Anterior cingulate cortex (tissue), 58 donors: ENCODE measurements at places on chromosomes 2 and 18.

- no peak for DNase-seq
Observed at GRCh38 chr2:83015035-83015715, 1443.9 kb downstream of the SUCLG1 start.

DNA sequence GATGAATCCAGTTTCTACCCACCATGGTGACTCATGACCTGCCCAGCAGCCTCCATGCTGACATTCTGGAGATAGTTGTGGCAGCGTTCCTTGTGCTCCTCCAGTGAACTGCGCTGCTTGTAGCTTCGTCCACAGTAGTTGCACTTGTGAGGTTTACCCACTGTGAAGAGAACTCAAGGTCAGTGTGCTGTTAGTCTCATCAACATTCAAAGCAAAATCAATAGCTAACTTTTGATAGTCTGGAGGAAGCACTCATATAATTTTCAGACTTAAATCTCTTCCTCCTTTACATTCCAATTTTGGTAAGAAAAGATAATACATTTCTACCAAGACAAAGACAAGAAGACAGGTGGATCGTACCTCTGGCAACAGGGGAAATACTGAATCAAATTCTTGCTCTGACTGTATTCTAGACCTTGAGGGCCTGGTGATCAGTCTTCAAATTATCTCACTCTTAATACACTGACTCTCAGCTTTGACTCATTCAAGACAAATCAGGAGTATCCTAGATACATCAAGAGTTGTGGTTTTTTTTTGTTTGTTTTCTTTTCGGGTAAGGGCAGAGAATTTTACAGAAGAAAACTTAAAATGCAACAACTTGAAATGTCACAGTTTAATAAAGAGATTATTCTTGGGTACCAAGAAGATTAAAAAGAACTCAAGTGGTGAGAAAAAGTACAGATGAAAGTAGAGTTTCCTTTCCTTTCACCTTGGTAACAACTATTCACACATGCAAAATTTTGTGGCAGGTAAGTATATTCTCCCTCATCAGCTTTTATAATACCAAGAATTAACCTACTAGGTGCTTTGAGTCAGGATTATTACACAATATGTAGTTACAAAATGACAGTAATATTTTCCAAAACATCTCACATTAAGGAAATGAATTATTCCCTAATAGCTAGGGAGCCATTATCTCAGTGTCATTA, 129.2 kb downstream of the IKZF2 start:
- DNase-seq = no peak

DNA sequence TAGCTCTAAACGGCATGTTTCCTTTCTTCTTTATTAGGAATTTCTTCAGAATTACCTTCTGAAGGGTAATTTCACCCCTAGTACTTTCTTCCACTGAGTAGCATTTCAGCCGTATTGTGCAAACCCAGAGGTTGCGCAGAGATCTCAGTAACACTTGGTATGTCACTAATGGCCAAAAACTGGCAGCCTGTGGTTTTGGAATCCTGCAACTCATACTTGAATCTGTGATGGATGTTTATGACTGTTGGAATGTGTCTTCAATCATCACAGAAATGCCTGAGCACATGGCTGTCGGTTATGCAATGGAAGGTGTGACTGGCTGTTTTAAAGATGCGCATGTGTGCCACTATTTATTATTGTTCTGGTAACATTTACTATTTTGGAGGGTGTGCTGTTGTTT, 100.0 kb downstream of the COLEC12 start:
- no peak for DNase-seq

- no peak for DNase-seq
Observed at GRCh38 chr2:99808361-99809200, 318.8 kb upstream of the REV1 start.

GRCh38 chr2:64325477-64325851, 128.5 kb upstream of the LGALSL start:
- DNase-seq = no peak

DNA sequence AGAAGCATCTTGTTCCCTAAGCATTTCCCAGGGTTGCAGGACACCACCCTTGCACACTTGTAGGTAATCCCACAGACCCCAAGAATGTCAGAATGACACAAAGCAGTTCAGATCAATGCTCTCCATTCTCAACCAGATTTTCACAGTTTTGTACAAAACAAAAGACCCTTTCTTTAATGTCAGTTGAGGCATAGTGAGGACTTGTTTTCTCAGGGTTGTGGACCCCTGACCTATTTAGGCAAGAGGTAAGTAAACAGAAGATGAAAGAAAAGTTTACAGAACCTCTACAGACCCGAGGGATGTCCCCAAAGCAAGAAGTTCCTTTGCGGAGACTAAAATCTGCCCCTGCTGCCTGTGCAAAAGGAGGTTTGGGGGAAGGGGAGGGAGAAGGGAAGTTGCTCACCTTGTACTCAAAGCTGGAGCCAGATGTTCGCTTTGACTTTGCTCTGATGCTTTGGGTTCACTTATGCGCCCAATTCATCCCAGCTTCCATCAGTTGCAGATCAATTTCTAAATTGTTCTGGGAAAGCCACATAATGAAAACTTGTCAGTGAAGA, 635.4 kb downstream of the EPHA4 start:
- no peak for DNase-seq

DNA sequence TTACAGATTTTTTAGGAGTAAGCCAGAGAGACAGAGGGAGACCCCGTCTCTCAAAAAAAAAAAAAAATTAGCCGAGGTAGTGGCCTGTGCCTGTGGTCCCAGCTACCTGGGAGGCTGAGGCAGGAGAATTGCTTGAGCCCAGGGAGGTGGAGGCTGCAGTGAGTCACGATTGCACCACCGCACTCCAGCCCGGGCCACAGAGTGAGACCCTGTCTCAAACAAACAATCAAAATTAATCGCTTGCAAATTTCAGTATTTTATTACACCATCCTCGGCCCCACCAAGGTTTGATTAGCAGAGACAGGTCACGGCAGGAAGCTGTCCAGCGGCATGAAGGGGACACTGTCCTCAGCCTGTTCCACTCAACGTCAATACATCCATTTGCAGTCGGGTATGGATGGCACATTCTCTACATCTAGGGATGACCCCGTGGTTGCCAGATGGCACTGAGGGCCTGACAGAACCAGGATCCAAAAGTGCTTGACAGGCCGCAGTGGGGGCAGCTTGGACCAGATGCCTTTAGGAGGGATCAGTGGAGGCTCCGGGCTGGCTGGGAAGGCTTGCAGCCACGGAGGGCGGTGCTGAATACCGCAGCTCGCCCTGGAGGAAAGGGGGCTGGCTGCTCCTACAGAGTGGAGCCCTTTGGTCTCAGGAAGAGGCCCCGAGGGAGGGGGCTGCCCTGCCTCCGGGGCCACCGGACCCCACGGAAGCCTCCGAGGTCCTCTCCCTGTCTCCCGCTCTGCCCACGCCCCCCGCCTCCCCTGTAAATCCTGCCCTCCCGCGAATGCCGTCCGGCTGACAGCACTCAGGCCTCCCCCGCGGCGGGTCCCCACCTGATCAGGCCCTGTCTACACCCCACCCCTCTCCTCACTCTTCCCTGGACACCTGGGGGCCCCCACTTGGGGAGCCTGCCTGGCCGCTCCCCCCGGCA, 13.1 kb downstream of the ASPRV1 start:
- DNase-seq = no peak

- no peak for DNase-seq
Observed at GRCh38 chr18:22790545-22791309, 142.4 kb upstream of the RBBP8 start.

DNA sequence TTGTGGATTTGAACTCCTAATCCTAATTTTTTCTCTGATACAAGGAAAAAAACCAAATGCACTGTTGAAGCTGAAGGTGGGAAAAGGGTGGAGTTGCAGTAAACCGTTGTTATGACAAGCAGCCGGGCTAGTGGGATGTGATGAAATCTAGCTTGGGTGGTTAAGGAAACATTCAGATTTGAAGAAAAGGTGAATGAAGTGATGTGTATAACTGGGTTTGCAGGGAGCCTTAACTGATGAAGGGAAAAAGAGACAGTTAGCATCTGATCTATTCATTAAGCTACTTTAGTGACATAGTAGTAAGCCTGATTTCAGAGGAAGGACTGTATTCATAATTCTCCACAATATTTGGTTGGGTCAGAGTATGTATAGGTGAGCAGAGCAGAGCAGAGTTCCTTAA, 3.5 kb downstream of the EML6 start:
- peak; percentile 3 for DNase-seq

- no peak for DNase-seq
Observed at GRCh38 chr2:175166216-175166824, 1.7 kb downstream of the ATF2 start.

DNA sequence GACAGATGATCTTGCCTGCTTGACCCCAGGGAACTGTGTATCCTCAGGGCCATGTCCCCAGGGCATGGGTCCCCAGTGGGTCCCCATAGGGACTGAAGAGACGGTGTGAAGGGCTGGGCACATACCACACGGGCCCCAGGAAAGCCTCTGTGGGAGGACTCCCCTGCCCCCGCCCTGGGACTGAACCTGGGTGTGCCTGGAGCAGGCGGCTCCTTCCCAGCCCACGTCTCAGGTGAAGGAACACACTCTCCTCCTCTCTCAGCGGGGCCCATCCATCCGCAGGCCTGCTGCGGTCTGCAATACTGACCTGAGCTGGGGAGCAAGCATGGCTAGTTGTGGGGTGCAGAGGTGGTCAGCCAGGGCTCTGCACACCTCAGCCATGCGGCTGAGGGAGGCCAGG, 45.2 kb downstream of the KIF1A start:
- DNase-seq = no peak

DNA sequence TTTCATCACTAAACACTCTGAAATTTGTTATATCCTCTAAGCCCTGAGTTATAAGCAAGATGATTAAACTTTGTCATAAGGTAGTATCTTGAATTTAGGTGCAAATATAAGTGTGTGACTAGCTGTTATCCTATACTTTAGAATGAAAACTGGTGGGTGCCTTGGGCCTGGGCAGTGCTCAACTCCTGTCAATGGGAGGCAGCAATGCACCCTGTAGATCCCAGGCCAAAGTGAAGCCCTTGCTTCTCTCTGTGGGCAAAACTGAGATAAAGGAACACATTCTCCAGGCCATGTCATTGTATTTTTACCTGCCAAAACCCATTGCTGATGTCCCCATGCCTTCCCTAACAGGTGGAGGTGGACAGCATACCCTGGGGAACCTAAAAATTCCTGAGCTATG, 525.2 kb downstream of the TNS1 start:
- no peak for DNase-seq

DNA sequence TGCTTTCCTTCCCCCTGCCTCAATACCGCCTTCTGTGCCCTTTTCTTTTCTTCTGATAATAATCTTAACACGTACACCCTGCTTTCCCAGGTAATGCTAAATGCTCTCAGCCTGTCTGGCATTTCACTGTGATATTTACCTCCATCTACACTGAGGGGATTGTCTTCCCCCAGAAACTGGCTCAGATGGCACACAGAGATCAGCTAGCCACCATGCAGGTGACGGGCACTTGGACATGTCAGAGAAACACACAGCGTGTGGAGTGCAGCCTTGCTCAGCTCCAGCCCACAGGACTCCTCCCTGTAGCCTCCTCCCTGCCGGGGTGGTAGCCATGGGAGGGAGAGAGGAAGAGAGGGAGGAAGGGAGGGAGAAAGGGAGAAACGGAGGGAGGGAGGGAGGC, 131.2 kb downstream of the EIPR1 start:
- DNase-seq = no peak

DNA sequence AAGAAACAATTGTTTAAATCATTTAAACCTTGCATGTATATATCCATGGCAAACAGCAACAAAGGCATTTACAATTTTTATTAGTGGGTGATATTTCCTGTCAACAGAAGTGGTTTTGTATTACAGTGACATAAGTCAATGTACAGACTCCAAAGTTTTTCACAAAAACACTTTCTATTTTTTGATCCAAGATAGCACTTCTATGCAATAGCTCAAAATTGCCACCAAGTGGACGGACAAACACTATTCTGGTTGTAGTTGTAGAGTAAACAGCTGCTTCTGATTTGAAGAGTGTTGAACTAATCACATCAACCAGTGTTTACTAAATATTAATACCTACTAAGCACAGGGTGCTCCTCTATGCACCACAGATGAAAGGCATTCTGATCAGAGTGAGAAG, 421.4 kb downstream of the NCKAP5 start:
- DNase-seq = no peak

GRCh38 chr18:13019301-13019700, 28.1 kb downstream of the CEP192 start:
- no peak for DNase-seq

DNA sequence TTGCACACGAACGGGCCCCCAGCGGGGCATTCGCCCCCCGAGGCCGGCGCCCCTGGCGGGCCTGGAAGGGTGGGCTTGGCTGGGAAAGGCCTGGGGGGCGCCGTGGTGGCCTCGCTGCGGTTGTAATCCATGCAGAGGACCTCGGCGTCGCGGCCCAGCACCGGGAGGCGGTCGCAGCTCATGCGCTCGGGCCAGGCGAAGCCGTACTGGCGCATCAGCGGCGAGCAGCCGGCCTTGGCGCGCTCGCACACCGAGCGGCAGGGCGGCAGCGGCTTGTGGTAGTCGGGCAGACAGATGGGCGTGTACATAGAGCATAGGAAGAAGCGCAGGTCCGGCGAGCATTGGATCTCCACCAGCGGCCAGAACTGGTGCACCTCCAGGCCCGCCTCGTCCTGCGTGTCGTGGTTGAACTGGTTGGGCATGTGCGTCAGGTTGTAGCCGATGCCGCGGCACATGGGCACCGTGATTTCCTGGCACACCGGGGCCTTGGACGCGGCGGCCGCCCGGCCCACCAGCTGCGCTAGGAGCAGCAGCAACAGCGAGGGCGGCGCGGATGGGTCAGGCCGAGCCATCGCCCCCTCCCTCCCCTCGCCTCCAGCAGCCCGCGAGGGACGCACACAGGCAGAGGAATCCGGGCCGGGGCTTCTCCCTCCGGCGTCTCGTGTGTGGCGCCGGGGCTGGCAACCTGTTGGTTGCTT, 1.4 kb downstream of the FZD5 start:
- DNase-seq = no peak

DNA sequence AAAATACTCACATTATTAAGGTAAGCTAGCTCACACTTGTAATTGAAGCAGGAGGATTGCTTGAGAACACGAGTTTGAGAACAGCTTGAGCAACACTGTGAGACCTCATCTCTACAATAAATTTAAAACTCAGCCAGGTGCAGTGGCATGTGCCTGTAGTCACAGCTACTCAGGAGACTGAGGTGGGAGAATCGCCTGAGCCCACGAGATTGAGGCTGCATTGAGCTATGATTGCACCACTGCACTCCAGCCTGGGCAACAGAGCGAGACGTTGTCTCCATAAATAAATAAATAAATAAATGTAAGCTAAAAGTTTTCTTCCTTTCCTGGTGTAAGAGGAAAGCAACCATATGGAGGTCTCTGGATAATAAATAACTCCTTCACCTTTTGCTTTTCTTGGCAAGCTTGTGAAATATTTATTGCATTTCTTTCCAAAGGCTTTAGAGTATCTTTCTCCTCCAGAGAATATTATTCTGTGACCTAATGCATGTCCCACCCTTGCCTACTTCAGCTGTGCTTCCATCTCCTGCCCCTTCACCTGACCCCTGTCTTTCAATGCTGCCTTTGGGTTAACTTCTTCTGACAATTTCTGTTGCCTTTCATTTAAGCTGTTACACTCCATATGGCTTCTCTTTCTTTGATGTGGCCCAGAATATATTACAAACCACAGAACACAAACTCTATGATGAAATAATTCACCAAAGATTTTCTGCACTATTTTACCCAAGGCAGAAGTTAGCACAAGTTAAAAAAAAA, 280.7 kb upstream of the RND3 start:
- DNase-seq = no peak

- DNase-seq = no peak
Observed at GRCh38 chr2:238403632-238404405, 22.9 kb upstream of the ASB1 start.

GRCh38 chr2:127681288-127681804, 6.0 kb upstream of the LIMS2 start:
- peak; percentile 9 for DNase-seq

- no peak for DNase-seq
Observed at GRCh38 chr18:61496374-61496773, 163.1 kb downstream of the CDH20 start.
